Muscle of back (tissue), 13 donors: ENCODE measurements at places on chromosomes 7 and 10. TPM values are rescaled to one million over a fixed set of nuclear protein-coding genes. Genes with fewer than 3 reads are reported as not detected.

Gene SLC13A4
- 4.0 TPM for polyA plus RNA-seq

Gene SMKR1
- 0.79 TPM for polyA plus RNA-seq

Gene RUFY2
- 14.9 TPM for polyA plus RNA-seq

Gene TACC2
- 102 TPM for polyA plus RNA-seq

Gene MRLN
- polyA plus RNA-seq = 157 TPM

Gene AGR2
- 12.8 TPM for polyA plus RNA-seq

Gene SLC16A9
- polyA plus RNA-seq = 3.5 TPM

Gene CPED1
- 9.3 TPM for polyA plus RNA-seq

Gene ZSCAN25
- 10.1 TPM for polyA plus RNA-seq

Gene CFAP46
- 0.46 TPM for polyA plus RNA-seq

Gene BBS9
- polyA plus RNA-seq = 17.3 TPM

Gene FAM237B
- 0.05 TPM for polyA plus RNA-seq

Gene GIMAP2
- polyA plus RNA-seq = 6.0 TPM

Gene KIF11
- polyA plus RNA-seq = 28.4 TPM

Gene PILRA
- 3.5 TPM for polyA plus RNA-seq

Gene SLC13A1
- polyA plus RNA-seq = not detected

Gene SGCE
- polyA plus RNA-seq = 144 TPM

Gene HOXA7
- polyA plus RNA-seq = 8.6 TPM

Gene LEP
- polyA plus RNA-seq = 0.12 TPM

Gene NPFFR1
- 0.06 TPM for polyA plus RNA-seq
